ENCODE measurements at places on chromosomes 5 and 9.

DNA sequence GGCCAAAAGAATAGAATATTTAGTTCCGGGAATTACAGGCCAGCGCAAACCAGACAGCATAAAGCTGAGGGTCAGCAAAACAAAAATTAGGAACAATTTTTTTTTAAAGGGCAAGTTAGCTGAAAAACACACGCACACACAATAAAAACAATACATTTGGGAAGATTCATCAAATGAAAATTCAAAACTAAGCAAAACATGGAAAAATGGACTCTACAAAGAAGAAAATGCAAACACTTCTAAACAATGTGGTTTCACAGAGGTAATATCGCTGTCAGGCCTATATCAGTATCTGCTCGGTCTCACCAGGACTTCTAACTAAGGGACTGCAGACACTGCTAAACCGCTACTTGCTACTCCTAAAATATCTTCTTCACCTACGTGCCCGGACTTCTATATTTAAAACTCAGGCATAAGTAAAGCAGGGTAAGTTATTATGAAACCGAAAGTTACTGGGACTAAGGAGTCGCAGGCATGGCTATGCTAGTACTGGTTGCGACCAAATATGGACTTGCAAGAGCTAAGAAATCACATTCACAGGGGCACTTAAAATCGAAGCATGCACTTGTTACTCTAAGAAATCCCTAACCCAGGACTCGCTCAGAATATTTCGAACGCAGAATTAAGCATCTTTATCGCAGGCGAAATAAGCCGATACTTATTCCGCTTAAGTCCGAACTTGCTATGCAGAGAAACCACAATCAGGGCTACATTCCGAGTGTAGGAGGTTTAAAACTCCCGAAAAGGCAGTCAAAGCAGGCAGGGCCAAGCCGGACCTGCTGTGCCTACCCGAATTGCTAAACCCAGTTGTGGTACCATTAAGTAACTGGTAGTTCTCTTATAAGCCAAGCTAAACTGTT, 2.3 kb downstream of the ANXA2R start:
- DNase-seq, result no peak

GRCh38 chr5:126864042-126864688, 87.2 kb downstream of the LMNB1 start:
- DNase-seq, result no peak

GRCh38 chr5:180173198-180173544, 35.8 kb downstream of the RASGEF1C start:
- DNase-seq, result no peak

GRCh38 chr5:154944716-154945115, 3.8 kb downstream of the MRPL22 start:
- no peak for DNase-seq

Data from substantia nigra (tissue), 51 donors.